ENCODE measurements at places on chromosomes 7 and 10. TPM values are rescaled to one million over a fixed set of nuclear protein-coding genes. Genes with fewer than 3 reads are reported as not detected.

The EPHA1 gene
- 5.8 TPM for polyA plus RNA-seq

The TMEM229A gene
- 0.09 TPM for polyA plus RNA-seq

The NXPH1 gene
- not detected for polyA plus RNA-seq

The TBXAS1 gene
- polyA plus RNA-seq, result 6.4 TPM

The FGF8 gene
- polyA plus RNA-seq, result 0.36 TPM

The LYZL2 gene
- polyA plus RNA-seq, result not detected

The FAM241B gene
- 0.27 TPM for polyA plus RNA-seq

The HSPA12A gene
- 8.0 TPM for polyA plus RNA-seq

The ASB15 gene
- 7.3 TPM for polyA plus RNA-seq

The PRTFDC1 gene
- 10.1 TPM for polyA plus RNA-seq

The GPR15LG gene
- polyA plus RNA-seq, result not detected

The NYAP1 gene
- polyA plus RNA-seq, result 2.2 TPM

The CNPY1 gene
- polyA plus RNA-seq, result not detected

The NEUROG3 gene
- not detected for polyA plus RNA-seq

The DNAH11 gene
- 0.13 TPM for polyA plus RNA-seq

The FBXL13 gene
- 0.76 TPM for polyA plus RNA-seq

The TMEM236 gene
- polyA plus RNA-seq, result 0.49 TPM

The ADD3 gene
- 101 TPM for polyA plus RNA-seq

The SPDYE16 gene
- 4.5 TPM for polyA plus RNA-seq

The CHST15 gene
- 15.3 TPM for polyA plus RNA-seq

The SPRN gene
- polyA plus RNA-seq, result 4.6 TPM

The CEP55 gene
- polyA plus RNA-seq, result 6.0 TPM

The PTPRN2 gene
- polyA plus RNA-seq, result 2.0 TPM

The SORCS3 gene
- not detected for polyA plus RNA-seq

All from hindlimb muscle (tissue), 1 donor.